ENCODE measurements at places on chromosomes 5 and 9.
A peak's percentile ranks its signal among the peaks of the same experiment; 100 is the strongest.

- DNase-seq = peak; percentile 70
These were observed 8.0 kb downstream of the KLF9 start for GRCh38 chr9:70406434-70406862.

- DNase-seq = no peak
These were observed 394.3 kb downstream of the GADD45G start for GRCh38 chr9:89999176-89999533.

DNA sequence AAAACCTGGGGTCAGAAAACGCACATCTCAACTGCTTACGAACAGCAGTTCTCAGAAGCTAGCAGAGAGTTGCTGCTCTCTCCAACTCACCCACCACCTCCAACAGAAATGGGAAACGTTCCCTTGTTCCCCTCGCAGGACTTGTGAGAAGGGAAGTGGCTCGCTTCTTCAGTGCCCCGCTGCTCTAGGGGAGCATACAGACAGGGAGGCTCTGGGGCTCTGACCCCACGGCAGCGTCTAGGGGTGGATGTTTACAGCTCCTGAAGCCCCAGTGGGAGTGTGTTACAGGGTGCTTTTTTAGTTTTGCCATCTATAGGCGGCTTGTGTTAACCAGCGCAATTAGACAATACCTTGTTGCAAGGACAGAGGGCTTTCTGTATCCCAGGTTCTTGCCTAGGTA, 267.7 kb upstream of the ACTBL2 start:
- DNase-seq = no peak

GRCh38 chr5:54049963-54050362, 260.4 kb downstream of the ARL15 start:
- peak; percentile 85 for DNase-seq

DNA sequence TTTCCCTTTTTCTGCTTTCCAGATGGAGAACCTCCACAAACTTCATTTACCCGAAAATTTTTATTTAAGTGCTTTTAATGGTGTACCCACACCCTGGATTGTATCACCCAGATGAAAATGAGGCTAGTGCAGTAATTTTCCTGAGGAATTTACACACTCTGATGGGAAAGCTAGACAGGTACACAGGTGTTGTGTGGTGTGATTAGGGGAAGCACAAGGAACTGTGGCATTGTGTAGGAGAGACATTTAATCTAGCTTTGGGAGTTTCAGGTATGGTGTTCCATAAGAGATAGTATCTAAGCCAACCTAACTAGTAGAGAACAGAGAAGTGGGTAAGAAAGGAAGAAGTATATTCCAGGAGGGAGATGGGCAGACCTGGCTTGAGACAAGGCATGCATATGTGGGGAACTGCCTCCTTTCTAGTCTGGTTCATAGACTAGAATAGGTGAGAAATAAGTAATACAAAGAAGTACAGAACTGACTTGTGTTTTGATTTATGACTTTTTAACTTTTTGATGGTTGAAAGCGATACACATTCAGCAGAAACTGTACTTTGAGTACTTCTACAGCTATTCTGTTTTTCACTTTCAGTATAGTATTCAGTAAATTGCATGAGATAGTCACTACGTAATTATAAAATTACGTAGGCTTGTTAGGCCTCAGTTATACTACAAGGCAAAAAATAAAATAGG, 22.9 kb upstream of the ROPN1L start:
- no peak for DNase-seq

- no peak for DNase-seq
These were observed 1163.6 kb downstream of the CDH12 start for GRCh38 chr5:21689587-21689986.

- DNase-seq = peak; percentile 19
These were observed 44.2 kb downstream of the FAF2 start for GRCh38 chr5:176492431-176492830.

DNA sequence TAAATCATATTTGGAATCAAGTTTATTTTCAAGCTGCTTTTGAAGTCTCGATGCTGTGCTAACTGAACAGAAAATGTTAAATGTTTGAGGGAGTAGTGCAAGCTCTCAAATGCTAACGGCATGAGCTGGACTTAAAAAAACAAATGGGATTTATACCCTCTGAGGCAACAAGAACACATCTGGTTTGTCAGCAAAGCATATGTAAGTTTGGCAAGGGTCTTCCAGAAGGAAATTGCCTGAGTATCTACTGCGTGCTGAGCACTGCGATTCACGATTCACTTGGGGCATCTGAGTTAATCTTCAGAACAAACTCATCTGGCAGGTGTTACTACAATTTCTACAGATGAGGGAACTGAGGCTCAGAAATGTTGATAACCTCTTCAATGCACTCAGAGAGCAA, 98.4 kb upstream of the C9orf72 start:
- no peak for DNase-seq

- DNase-seq = no peak
These were observed 8.1 kb upstream of the DAB2 start for GRCh38 chr5:39432696-39433530.

DNA sequence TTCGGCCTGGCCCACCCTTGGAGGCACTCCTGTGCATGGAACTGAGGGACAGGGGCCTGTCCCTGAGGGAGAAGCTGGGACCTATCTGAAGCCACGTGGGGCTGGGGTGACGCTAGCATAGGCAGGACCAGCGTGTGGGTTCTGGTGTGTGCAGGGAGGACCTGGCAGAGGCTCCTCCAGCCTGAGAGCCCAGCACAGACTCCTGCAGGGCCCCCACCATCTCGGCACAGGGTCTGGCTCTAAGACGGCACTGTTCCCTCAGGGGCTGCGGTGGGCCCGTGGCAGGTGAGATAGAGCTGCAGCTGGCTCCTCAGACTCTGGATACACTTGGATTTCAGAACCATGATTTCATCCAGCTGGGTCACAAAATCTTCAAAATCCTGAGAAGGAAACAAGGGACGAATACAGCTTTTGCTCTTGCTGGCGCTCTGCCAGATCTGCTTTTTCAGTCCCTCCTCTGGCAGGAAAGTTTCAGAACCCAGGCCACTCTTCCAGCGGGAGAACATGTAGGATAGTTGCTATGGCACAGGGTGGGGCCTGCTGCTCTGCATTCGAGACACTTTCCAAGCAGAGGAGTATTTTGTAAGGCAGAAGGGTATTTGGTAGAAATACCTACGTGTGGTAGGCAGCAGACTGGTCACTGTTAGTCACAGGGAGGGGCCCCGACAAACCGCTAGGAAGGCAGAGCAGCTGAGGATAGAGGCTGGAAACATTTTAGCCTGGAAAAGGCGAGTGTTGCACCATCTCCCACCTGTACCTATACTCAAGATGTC, 74.7 kb downstream of the KIF24 start:
- DNase-seq = peak; percentile 83

- DNase-seq = no peak
These were observed 48.4 kb downstream of the ADAMTS16 start for GRCh38 chr5:5188376-5189050.

DNA sequence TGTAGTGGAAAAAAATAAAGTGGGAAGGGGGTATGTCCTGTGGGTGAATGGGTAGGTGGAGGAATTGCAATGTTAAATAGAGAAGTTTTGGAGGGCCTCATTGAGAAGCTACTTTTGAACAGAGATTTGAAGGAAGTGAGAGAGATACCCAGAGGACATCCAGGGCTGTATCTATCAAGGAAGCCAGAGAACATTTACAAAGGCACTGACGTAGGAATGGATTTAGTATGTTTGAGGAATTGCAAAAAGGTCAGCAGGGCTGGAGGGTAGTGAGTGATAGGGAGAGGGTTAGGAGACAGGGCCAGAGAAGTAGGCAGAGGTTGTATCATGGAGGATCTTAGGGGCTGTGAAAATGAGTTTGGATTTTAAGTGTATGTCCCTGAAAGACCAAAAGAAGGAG, 13.9 kb downstream of the PTTG1 start:
- DNase-seq = no peak

- peak; percentile 8 for DNase-seq
These were observed 140.9 kb upstream of the TLX3 start for GRCh38 chr5:171168171-171168570.

DNA sequence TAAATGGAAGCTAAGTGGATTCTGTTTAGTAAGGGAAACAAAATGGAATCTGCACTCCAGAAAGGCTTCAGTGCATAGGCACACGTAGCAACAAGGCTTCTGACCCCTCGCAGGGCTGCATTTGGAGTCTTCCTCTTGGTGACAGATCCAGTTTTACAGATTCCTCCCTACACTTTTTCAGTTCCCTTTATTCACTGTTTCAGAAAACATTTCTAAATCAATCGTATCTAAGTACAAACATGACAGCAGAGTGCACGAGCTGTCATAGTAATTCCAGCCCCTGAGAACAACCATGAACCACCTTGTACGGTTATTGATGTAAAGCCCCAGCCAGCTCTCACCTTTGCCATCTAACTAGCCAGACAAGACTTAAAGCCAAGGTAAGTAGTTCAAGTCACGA, 491.6 kb downstream of the SEMA5A start:
- no peak for DNase-seq

DNA sequence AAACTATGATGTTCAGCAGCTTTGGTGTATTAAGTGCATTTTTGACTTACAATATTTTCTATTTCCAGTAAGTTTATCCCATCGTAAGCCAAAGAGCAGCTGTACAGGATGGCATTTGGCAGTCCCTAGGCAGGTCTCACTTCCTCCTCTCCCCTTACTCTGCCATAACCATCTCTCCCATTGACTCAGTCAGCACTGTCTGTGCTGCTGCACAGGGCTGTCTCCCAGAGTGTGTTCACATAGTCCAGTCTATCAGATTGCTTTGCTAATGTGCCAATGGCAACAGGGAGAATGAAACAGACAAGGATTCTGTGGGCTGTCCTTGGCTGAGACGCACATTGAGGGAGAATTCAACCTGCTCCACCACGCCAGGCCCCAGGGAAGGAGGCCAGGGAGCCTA, 47.0 kb upstream of the CAST start:
- no peak for DNase-seq

- DNase-seq = no peak
These were observed 40.3 kb downstream of the CTNND2 start for GRCh38 chr5:11863911-11864310.

- no peak for DNase-seq
These were observed 96.6 kb downstream of the BRINP1 start for GRCh38 chr9:119272500-119273211.

GRCh38 chr9:71748280-71748743, 20.0 kb downstream of the CEMIP2 start:
- peak; percentile 92 for DNase-seq

GRCh38 chr5:107937204-107937603, 266.5 kb upstream of the EFNA5 start:
- no peak for DNase-seq

- DNase-seq = peak; percentile 13
These were observed 63.8 kb upstream of the PPARGC1B start for GRCh38 chr5:149666212-149666852.

GRCh38 chr9:93525476-93525875, 50.9 kb upstream of the PHF2 start:
- no peak for DNase-seq

DNA sequence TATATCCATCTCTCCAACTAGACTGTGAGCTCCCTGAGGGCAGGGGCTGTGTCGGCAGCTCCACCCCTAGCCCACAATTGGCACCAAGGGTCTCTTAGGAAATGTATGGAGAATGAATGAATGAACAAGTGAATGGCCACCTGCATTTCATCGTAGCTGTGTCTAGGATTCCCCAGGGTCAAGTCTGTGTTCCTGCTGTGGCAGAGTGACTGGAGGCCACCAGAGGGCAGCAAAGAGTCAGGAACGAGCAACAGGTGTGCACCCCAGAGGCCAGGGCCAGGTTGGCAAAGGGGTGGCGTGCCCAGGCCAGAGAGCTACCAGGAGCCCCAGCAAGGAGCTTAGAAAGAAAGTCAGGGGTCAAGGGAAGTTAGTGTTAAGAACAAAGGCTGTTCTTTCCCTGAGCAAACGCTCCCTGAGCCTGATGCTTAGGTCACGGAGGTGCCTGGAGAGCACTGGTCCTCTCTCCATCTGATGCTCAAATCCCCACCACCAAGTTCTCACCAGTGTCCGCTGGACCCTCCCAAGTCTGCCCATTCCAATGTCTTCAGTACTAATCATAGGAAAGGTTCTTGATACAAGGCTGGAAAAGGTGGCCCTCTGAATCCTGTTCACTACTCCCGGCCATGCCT, 160.7 kb downstream of the PAX5 start:
- peak; percentile 47 for DNase-seq

- DNase-seq = peak; percentile 99
These were observed 36.2 kb downstream of the SH3PXD2B start for GRCh38 chr5:172417983-172418630.

- DNase-seq = peak; percentile 8
These were observed 64.7 kb downstream of the FRMD3 start for GRCh38 chr9:83473488-83473971.

DNA sequence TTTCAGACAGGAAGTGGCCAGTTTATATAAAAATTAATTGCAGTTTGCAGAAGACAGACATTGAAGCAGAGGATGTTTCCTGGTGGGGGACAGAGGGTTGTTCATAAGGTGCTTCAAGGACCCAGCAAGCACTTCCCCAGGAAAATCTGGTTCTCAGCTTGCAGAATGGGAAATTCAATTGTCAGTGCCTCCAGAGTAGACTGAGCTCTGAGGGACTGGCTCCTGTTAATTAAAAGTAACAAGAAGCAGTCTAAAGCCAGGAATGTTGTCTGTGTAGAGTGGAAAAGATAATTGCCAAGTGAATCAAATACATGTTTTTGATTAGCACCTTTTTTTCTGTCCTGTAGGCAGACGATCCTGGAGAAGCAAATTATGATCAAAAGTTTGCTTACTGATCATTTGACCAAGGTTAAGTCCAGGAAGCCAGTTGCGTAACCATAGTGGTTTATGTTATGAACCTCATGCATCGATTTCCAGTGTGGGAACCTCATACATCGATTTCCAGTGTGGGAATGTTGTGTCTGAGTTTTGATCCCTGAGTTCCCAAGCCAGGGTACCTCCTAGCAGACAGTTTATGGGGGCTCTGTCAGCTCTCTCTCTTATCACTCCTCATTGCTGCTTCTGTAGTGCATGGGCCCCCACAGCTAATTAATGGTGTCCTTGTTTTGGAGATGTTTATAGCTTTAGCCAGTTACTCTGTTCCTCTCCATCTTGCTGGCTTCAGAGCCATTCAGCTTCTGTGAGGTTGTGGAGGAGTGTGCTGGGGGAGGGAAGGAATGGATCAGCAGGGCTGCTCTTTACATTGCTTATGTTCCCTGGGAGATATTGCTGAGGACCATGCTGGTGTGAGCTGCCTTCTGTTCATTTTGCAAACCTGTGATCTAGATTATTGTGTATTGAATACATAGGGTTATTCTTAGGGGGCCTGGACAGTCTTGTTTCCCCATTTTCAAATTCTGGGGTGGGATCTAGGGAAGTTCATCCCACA, 17.1 kb downstream of the MSANTD3 start:
- peak; percentile 63 for DNase-seq

DNA sequence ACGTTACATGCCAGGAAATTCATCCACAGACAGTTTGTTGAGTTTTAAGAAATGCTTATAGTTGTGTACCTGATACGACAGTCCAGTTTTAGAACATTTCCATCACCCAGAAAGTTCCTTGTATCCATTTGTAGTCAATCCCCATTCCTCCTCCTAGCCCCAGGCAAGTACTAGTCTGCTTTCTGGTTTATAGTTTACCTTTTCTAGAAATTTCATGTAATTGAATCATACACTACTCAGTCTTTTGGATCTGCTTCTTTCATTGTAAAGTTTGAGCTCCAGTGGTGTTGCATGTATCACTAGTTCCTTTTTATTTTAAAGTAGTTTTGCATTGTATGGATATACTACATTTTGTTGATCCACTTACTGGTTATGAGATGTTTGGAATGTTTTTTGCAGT, 291.2 kb downstream of the AOPEP start:
- DNase-seq = no peak

GRCh38 chr5:139481580-139482049, 943 bp downstream of the STING1 start:
- DNase-seq = peak; percentile 55

- no peak for DNase-seq
These were observed 227.6 kb upstream of the ANKRD55 start for GRCh38 chr5:56460681-56461191.

- DNase-seq = no peak
These were observed 28.7 kb downstream of the ANKRD34B start for GRCh38 chr5:80541392-80541791.
